GDM1 (cell line): ENCODE measurements at places on chromosomes 16 and 17.
A peak's percentile ranks its signal among the peaks of the same experiment; 100 is the strongest.

- DNase-seq = peak; percentile 61
Measured at GRCh38 chr16:6751191-6751590, 581.5 kb upstream of the RBFOX1 start.

DNA sequence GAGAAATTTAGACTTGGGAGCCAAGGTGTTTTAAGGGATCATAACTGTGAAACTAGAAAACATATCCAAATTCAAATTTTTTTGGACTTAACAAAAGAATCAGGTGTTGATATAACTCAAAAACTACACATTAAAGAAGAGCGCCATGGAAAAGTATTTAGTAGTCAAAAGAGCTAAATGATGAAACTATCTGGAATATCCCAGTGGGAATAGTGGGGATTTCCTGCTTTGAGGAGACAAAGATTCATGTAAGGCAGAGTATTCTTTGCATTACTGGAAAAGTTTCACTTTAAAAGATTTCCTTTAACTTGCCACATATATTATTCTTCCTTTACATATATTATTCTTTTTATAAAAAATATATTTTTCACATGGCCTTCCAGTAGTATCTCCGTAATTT lies 40.3 kb upstream of the VPS4A start:
- no peak for DNase-seq

GRCh38 chr17:59884861-59885260 lies 7.9 kb downstream of the TUBD1 start:
- no peak for DNase-seq

- no peak for DNase-seq
Measured at GRCh38 chr17:64041912-64042311, 21.5 kb upstream of the ICAM2 start.

DNA sequence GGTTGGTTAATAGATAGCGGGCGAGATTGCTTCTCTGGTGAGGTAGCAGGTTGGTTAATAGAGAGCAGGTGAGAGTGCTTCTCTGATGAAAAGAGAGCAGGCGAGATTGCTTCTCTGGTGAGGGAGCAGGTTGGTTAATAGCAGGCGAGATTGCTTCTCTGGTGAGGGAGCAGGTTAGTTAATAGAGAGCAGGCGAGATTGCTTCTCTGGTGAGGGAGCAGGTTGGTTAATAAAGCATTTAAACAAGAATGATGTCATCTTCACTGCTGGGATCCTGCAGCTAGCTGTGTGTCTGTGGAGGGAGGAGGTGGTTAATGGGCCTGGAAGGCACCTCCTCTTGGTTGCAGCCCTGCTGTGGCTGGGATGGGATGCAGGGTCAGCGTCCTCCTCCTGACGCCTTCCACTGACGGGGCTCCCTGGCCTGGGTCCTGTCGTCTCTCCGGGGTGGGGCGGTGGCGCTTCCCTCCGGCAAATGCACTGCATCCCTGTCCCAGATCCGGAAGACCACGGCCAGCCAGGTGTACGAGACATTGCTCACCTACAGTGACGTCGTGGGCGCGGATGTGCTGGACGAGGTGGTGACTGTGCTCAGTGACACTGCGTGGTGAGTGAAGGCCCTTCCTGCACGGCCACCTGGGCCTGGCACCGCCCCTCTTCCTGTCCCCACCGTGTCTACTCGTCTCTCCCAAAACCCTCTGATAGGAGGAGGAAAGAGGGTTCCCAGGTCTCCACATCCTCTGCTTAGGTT lies 99.2 kb upstream of the ZNF750 start:
- no peak for DNase-seq

GRCh38 chr17:32303781-32304288 lies 38.1 kb downstream of the C17orf75 start:
- no peak for DNase-seq

GRCh38 chr17:72368191-72368590 lies 247.4 kb downstream of the SOX9 start:
- DNase-seq = no peak

DNA sequence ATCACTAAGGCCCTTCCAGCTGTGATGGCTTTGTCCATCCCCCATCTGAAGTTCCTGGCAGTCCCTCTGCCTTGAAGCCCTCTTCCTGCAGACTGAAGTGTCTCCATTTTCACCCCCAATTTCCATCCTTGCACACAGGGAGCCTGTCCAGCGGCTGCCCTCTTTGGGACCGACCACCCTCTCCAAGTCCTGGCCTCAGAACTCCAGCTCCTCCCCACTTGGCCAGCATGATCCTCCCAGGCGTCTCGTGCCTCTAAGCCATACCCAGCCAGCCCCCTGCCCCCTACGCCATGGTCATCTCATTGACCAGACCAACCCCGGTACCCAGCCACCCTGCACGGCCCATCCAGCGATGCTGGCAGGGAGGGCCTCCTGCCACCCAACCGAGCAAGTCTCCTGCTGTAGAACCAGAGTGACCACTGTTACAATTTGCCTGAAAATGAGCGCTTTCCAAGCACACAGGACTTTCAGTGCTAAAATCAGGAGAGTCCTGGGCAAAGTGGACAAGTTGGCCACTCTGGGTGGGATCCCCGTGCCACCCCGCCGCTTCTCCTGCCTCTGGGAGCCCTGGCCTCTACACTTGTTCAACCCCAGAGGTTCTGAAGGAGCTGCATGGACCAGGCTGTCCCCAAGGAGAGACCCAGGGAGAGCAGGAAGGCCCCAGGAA lies 362.0 kb downstream of the SEC14L1 start:
- no peak for DNase-seq

DNA sequence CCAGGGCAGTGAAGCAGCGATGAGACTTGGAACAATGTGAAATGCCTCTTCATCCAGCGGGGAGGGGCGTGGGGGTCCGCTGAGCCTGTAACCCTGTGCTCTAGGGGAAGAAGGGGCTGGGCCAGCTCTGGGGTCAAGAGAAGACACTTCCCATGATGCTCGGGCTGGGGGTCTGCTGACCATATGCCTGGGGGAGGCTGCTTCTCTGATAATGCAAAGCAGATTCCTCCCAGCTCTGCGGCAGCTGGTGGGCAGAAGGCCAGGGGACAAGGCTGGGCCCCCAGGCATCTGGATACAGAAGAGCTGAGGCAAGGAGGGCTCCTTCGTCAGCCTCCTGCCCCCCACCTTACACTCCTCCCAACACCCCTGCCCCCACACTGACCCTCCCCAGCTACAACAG lies 24.7 kb downstream of the NGFR start:
- no peak for DNase-seq

DNA sequence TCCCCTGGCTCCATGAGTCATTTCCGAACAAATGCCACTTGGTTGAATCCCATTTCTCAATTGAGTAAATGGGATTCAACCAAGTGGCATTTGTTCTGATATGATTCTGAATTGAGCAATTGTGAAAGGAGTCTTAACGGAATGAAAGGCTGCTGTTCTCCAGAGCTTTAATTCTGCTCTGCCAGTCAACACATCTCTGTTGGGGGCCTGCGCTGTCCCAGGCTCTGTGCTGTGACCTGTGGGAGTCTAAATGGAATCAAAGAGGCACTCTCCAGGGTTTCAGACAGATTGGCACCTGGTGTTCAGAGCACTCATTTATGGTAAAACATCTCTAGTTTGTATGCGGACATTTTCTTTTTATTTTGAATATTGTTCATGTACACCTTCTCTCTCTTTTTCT lies 126.2 kb downstream of the WSCD1 start:
- DNase-seq = no peak

- DNase-seq = no peak
Measured at GRCh38 chr16:11076259-11077018, 132.1 kb downstream of the CLEC16A start.

DNA sequence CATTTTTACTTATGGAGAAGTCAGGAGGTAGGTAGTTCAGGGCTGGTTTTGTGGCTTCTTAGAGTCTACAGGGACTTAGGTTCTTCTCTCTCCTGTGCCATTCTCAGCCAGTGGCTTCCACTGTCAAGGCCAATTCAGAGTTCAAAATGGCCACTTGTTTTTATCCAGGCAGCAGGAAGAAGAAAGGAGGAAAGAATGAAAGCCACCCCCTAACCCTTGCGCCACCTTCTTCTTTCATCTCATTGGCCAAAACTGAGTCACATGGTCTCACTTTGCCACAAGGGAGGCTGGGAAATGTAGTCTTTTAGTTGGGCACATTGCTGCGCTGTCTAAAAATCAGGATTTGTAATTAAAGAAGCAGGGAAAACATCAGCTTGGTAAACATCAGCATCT lies 60.8 kb upstream of the MED9 start:
- DNase-seq = peak; percentile 46

GRCh38 chr17:79028496-79029326 lies 4.7 kb downstream of the C1QTNF1 start:
- no peak for DNase-seq

DNA sequence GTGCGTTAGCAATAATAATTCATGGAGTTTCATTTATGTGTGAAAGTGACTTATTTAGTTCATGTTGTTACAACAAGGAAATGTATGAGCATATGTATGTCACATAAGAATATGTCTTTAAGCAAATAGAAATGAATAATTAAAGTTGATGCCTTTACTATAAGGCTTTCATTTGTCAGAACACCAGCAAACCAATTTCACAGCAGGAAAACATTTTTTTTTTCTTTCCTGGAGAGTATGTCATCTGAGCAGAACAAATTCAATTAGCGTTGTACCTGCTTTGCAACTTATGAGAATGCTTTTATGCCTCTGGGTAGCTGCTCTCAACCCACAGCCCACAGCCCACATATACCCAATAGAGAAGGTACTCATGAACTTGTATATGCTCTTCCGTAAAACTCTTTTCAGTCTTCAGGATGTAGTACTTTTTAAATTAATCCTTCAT lies 26.3 kb upstream of the APOH start:
- no peak for DNase-seq

- DNase-seq = no peak
Measured at GRCh38 chr16:73051226-73051625, 3.3 kb upstream of the ZFHX3 start.

DNA sequence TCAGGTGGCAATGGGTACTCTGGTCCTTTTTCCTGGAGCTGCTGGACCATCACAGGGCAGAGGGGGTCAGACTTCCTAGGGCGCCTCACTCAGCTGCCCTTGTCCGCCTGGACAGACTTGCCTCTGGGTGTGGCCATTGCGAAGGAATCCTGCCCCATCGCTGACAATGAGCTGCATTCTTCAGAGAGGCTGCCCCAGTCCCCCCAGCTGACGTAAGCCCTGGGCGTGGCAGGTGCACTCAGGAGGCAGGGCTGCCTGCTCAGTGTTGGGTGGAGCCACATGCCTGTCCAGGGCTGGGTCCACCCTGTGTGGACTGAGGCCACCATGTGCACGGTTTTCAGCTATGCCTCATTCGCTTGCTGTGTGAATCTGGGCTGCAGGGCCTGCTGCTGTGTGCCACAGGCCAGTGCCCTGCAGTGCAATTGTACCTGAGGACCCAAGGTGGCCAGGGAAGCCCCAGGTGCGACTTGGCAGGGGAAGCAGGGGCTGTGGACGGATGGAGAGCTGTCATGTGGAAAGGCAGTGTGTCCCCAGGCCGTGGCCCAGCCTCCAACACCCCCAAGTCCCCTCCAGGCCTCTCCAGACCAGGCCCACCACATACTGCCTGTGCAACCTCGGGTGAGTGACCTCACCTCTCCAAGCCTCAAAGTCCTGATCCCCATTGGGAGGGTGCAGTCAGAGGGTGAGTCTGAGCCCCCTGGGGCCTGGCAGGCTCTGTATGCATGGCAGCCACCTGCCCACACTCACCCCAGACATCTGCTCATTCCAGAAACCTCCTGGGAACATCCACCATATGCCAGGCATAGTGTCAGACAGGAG lies 14.0 kb upstream of the MPRIP start:
- no peak for DNase-seq

GRCh38 chr17:381516-381915 lies 28.9 kb upstream of the RPH3AL start:
- DNase-seq = no peak
